ENCODE measurements at places on chromosomes 5 and 9. TPM values are rescaled to one million over a fixed set of nuclear protein-coding genes. Genes with fewer than 3 reads are reported as not detected.

The NUDT2 gene
- 7.6 TPM for total RNA-seq

GRCh38 chr5:28743716-28744110 is 1705.3 kb upstream of the CDH9 start:
- H3K4me3 ChIP-seq = no peak overlapping the region
- H3K36me3 ChIP-seq = no peaks in the 10 kb centered on the region
- H3K27me3 ChIP-seq = no peaks in the 10 kb centered on the region
- DNase-seq = no peak
- H3K27ac ChIP-seq = no peak overlapping the region
- H3K4me1 ChIP-seq = no peaks in the 10 kb centered on the region

DNA sequence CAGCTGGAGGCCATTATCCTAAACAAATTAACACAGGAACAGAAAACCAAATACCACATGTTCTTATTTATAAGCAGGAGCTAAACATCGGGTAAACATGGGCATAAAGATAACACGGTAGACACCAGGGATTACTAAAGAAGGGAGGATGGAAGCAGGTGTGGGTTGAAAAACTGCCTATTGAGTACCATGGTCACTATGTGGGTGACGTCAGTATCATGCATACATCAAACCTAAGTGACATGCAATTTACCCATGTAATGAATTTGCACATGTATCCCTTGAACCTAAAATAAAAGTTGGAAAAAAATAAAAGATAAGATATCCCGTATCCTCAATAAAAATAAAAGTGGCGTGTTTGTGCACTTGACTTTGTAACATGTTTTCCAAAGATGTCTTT is 88.8 kb downstream of the DOCK8 start:
- no peak overlapping the region for H3K27ac ChIP-seq
- no peaks in the 10 kb centered on the region for H3K4me1 ChIP-seq
- H3K27me3 ChIP-seq = no peaks in the 10 kb centered on the region
- no peaks in the 10 kb centered on the region for H3K36me3 ChIP-seq
- H3K4me3 ChIP-seq = no peak overlapping the region

GRCh38 chr5:79924936-79925893 is 65.8 kb downstream of the MTX3 start:
- H3K27ac ChIP-seq = no peak overlapping the region
- no peak for DNase-seq
- no peaks in the 10 kb centered on the region for H3K27me3 ChIP-seq

DNA sequence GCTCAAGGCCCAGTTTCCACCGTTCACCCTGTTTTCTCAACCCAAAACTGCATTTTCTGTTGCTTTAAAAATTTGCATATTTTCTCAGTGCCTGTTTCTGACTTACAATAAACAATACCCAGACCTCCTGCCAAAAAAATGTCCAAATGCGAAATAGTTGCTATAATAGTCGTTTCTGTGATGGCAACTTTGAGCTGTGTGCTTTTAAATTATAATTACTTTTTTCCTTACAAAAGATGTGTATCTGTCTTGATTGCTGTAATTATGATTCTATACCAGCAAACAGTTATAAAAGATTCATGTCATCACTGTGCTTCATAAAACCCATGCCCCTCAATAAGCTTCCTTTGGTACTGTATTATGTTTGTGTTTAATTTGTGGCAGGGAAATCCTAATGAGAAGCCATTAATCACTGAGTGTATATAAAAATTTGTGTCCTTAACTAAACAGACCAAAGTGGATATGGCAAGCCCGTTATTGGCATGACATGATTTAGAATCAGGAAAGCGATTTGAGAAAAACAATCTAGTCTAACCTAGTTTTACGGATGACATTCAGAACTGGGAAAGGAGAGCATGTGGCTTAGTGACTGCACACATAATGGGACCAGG is 5.4 kb upstream of the SLC1A3 start:
- no peak for DNase-seq
- H3K27me3 ChIP-seq = no peaks in the 10 kb centered on the region
- H3K36me3 ChIP-seq = no peaks in the 10 kb centered on the region
- no peak overlapping the region for H3K4me3 ChIP-seq
- H3K4me1 ChIP-seq = no peaks in the 10 kb centered on the region

The RXFP3 gene
- not detected for total RNA-seq

The EFNA5 gene
- 1.9 TPM for total RNA-seq

GRCh38 chr5:54087436-54087835 is 222.9 kb downstream of the ARL15 start:
- no peaks in the 10 kb centered on the region for H3K27me3 ChIP-seq
- DNase-seq = no peak

The CTNND2 gene
- total RNA-seq = not detected

All from uterus (tissue), 4 donors.